ENCODE measurements at places on chromosomes 16 and 17.

DNA sequence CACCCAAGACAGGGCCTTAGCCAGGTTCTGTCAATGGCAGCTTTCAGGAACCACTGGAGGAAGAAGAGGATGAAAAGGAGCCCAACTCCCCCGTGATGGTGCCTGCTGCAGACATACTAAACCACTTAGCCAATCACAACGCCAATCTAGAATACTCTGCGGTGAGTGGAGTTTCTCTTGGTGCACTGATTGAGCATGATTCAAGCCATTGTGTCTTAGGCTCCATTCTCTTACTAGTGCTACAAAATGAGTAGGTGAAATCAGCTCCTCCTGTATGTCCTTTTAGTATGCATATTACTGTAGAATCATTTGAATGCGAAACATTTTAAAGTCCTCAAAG lies 1.4 kb downstream of the SETD6 start:
- DNase-seq: no peak

GRCh38 chr16:59210955-59211541 lies 476.9 kb upstream of the GOT2 start:
- no peak for DNase-seq

DNA sequence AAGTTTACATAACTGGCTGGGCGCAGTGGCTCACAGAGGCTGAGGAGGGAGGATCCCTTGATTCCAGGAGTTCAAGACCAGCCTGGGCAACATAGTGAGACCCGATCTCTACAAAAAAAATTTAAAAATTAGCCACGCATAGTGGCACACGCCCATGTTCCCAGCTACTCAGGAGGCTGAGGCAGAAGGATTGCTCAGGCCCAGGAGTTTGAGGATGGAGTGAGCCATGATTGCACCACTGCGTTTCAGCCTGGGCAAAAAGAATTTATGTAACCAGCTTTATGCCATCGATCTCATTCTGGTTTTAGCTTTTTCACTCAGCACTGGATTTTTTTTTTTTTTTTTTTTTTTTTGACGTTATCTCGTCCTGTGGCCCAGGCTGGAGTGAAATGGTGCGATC lies 9.1 kb upstream of the CD300E start:
- DNase-seq: no peak

- no peak for DNase-seq
These were observed 36.3 kb downstream of the MYO15A start for GRCh38 chr17:18144855-18145254.

GRCh38 chr17:74245145-74245831 lies 28.7 kb upstream of the DNAI2 start:
- DNase-seq: no peak

DNA sequence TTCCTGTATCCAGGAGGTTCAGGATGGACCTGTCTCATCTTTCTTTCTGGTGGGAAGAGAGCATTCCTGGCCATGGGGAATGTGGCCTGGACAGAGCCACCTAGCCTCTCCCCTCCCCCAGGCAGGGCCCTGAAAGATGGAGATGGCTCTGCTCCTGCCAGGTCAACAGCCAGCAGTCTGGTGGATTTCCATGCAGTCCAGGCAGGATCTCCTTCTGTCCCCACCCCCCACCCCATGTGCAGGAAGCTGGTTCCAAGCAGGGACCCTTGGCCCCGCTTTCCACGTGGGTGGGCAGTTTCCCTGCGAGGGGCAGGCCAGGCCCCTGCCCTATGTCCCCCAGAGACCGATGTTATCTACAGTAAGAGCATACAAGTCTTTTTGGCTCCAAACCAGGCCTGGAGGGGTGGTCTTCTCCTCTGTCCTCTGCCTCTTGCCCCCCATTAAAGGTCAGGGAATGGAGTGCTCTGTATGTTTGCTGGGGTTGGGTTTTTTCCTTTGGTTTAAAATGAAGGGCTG lies 240.5 kb downstream of the SEC14L1 start:
- no peak for DNase-seq

- DNase-seq: no peak
These were observed 14.5 kb downstream of the MRM3 start for GRCh38 chr17:796609-797008.

DNA sequence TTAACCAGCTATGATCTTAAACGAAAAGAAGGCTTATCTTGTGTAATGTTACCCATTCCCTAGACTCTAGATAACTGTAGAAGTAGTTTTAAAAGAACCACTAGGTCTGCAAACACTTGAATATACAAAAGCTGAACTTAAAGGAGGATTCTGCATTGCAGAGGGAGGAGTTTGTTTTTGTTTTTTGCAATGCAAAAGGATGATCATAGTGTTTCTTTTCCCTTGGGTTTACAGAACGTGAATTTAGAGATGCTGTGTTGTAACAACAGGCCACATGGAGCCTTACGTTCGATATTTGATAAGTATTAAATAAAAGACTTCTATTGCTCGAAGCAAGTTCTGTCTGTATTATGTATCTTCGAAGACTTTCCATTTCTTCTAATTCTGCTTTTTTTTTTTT lies 77.6 kb downstream of the CHD9 start:
- DNase-seq: no peak

GRCh38 chr17:28503420-28503819 lies 2.7 kb upstream of the FOXN1 start:
- no peak for DNase-seq

Measured in thoracic aorta (tissue), 2 donors.